SJSA1 (cell line): ENCODE measurements at places on chromosomes 6 and 20. TPM values are rescaled to one million over a fixed set of nuclear protein-coding genes. Genes with fewer than 3 reads are reported as not detected.
A peak's percentile ranks its signal among the peaks of the same experiment; 100 is the strongest.

PRL gene
- not detected in 2 replicates for total RNA-seq

DNA sequence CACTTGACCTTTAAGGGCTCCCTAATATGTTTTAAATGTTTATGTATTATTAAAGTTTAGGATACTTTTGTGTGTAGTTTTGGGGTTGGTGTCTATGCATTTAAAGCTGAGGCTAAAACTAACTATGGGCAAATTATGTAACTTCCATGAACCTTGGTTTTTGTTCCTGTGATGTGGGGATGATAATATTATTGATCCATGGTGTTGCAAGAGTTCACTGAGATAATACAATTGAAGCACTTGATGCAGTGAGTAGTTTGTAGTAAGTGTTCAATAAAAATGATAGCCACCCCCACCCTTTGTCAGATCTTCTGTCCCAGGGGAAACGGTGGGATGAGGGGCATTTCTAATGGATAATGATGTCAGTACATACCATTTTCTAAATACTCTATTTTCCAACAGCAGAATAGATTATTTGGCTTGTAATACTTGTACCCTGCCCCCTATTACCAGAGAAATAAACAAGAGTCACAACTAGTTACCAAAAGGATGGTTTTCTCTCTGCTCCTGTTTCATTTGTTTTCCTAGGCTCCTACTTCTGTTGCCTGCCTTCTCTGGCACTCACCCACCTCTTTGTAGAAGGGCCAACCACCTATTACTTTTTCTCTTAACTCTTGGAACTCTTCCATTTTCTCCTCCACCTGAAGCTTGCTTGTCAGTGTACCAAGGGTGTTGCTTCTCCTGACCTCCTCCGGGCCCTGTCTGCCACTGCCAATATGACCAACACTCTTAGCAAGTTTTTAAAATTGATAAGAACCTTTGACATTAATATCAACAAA, 97.9 kb downstream of the RCAN2 start:
- H3K36me3 ChIP-seq, result no peaks in the 10 kb centered on the region
- no peak for DNase-seq
- H3K4me1 ChIP-seq, result 0 out of 2 replicates have a peak, but pooled peaks cover 6% of the 10 kb centered on the region
- no peak overlapping the region for H3K4me3 ChIP-seq
- H3K27me3 ChIP-seq, result no peaks in the 10 kb centered on the region

- no peak overlapping the region for H3K4me3 ChIP-seq
- H3K36me3 ChIP-seq, result peaks cover 61% of the 10 kb centered on the region
- DNase-seq, result no peak
Measured at GRCh38 chr6:83190626-83191025, 2.4 kb downstream of the PGM3 start.

TRIM15 gene
- not detected in 2 replicates for total RNA-seq

- H3K27ac ChIP-seq, result peak overlapping the region; percentile 61
- H3K27me3 ChIP-seq, result no peaks in the 10 kb centered on the region
- peaks cover 16% of the 10 kb centered on the region for H3K4me1 ChIP-seq
- H3K4me3 ChIP-seq, result peak overlapping the region; percentile 99
Measured at GRCh38 chr20:32206760-32207625, 550 bp downstream of the PLAGL2 start.

SLC24A3 gene
- not detected in 2 replicates for total RNA-seq
